NAMALWA (cell line): ENCODE measurements at places on chromosomes 11 and 22.
A peak's percentile ranks its signal among the peaks of the same experiment; 100 is the strongest.

GRCh38 chr11:65172600-65172999, 2.6 kb downstream of the SPDYC start:
- no peak for DNase-seq

DNA sequence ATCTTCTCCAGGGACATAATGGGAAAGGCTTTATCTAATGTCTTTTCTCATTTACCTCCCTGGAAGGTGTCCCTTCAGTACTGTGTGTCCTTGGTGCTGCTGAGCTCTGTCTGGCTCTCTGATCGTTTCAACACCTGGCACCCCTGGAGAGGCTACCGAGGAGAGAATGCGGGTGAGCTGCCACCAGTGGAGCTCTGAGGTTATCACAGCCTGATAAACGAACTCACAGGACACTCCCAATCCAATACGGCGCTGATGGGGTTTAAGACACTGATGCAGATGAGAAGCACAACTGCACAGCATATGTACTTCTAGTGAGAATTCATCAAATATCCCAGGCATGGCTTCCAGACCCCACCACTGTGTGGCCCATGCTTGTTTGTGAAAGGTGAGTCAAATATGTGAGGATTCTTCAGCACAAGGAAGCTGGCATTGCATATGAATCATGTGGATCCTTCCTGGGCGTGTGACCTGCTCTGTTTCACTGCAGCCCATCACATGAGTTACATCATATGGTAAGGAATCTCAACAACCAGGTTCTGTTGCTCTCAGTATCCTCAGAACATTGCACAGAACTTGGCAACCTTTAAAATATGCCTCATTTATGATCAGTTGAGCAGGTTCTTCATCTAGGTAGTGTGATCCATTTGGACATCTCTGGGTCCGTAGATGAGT, 34.8 kb upstream of the VWA5A start:
- no peak for DNase-seq

- DNase-seq = peak; percentile 56
Observed at GRCh38 chr22:25777870-25778269, 35.9 kb downstream of the MYO18B start.

DNA sequence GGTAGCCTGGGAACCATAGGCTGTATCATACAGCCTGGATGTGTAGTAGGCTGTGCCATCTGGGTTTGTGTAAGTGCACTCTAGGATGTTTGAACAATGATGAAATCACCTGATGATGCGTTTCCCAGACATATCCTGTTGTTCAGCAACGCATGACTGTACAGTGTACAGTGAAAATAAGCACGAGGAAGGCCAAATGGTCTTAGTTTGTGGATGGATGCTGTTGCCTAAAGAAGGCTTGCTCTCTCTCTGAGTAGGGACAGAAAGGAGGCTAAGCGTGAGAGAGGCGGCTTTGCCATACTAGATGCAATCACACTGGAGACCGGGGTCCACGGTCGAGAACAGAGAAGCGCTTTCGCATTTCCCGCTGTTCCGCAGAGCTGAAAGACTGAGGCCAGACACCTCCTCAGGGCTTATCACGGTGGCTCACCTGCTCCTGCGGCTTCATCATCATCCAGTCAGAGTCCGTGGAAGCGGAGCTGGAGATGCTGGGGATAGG, 27.6 kb upstream of the APLP2 start:
- no peak for DNase-seq
